Effector CD4-positive, alpha-beta T cell (primary cell): ENCODE measurements at places on chromosomes 3 and 15.

DNA sequence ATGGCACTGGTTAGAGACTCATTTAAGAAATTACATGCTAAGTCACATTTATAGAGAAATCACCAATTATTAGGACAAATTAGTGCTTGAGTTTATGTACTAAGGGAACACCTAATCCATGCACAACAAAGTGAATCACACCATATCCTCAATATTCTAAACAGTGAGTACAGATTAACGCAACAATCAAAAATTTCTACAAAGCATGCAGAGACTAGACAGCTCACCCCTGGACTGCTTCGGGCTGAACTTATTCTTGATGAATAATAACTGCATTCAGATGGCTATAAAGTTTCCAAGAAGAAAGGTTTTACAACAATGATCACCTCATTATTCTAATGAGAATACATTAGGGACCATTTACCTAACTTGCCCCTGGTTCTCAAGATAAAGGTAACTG, 66.5 kb downstream of the LRRFIP2 start:
- no peak for DNase-seq

DNA sequence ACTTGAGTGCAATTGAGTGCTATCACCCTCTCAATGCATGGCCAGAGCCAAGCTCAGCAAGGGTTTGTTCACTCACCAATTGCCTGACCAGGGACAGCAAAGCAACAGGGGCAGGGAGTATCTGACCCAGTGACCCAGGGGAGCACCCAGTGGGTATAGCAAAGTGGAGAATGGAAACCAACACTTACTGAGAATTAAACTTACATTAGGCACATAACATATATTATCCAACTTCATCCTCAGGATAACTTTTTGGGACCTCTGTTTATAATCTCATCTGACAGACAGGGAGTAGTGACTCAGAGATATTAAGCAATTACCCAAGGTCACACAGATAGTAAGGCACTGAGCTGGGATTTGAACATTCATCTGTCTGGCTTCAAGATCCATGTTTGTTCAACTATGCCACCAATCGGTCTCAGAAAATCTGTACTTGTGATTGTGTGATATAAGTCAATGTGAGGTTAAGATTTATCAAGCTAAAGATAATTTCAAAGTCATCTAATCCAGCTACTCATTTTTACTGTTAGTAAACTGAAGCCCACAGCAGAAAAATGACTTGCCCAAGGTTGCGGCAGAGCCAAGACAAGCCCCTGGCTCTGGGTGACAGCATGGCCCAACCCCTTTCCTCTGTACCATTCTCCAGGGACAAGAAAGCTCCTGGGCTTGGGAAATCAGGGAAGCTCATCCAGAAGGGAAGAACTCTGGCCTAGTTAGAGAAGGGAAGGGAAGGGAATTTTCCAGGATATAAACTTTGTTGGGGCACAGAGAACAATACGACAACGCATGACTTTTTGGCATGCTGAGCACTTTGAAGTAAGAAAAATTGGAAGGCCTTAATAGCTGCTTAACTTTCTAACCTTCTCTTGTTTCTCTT, 138.0 kb upstream of the SMAD3 start:
- DNase-seq: no peak

GRCh38 chr3:67357610-67358458, 296.6 kb downstream of the SUCLG2 start:
- no peak for DNase-seq

DNA sequence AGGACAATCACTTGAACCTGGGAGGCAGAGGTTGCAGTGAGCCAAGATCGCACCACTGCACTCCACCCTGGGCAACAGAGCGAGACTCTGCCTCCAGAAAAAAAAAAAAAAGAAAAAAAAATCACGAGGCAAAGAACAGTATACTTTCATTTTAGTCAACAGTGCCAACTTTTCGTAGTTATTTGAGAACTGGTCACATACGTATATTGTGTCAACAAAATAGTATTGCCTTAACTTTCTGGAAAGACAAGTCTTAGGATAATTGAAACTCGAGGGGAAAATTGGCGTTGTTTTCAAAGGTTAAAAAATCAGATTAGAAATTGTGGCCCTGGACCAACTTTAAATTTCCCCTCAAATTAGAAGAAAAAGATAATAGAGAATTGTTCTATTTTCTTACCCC, 13.8 kb downstream of the GMPS start:
- no peak for DNase-seq

- DNase-seq: no peak
Observed at GRCh38 chr15:64263567-64263966, 92.4 kb downstream of the CSNK1G1 start.

- no peak for DNase-seq
Observed at GRCh38 chr15:26455828-26456227, 317.0 kb downstream of the GABRB3 start.

GRCh38 chr15:78957416-78958093, 12.7 kb upstream of the CTSH start:
- DNase-seq: no peak

DNA sequence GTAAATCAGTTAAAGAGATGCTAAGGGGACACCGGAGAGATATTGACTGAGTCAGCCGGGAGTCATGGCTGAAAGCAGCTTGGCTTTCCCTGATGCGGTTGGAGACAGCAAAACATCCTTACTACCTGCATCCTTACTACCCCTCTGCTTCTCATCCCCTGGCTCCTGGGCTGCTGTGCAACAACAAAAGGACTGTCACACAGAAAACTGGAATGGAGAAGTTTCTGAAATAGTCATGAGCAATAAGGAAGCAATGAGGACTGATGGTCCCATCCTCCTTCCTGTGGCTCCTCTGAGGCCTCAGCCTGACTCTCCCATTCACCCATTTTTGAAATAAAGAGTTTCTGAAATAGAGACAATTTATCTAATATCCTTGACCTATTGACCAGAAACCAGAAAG, 1.1 kb downstream of the HCLS1 start:
- DNase-seq: no peak

- DNase-seq: no peak
Observed at GRCh38 chr15:64580696-64581407, 120.5 kb downstream of the ZNF609 start.

- no peak for DNase-seq
Observed at GRCh38 chr3:177236704-177237103, 39.4 kb upstream of the TBL1XR1 start.
